ENCODE measurements at places on chromosomes 7 and 10. TPM values are rescaled to one million over a fixed set of nuclear protein-coding genes. Genes with fewer than 3 reads are reported as not detected.

DNA sequence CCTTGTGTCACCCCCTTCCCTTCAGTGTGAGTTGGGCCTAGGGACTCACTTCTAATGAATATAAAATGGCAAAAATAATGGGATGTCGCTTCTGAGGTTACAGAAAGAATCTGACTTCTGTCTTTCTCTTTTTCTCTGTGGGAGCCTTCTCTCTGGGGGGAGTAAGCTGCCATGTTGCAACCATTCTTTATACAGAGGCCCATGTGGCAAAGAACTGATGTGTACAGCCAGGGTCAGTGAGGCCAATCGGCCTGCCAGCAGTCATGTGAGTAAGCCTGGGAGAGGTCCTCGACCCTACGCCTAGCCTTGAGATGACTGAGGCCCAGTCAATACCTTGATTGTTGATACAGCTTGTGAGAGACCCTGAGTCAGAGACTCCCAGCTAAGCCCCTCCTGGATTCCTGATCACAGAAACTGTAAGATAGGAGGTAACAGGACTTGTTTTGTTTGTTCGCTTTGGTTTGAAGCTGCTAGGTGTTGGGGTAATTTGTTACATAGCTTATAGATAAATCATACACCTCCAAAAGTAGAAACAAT lies 1.7 kb downstream of the TCAF1 start:
- peaks cover 8% of the 10 kb centered on the region for H3K4me1 ChIP-seq
- H3K27me3 ChIP-seq = no peaks in the 10 kb centered on the region
- DNase-seq = no peak
- H3K27ac ChIP-seq = no peak overlapping the region
- H3K36me3 ChIP-seq = no peaks in the 10 kb centered on the region

DNA sequence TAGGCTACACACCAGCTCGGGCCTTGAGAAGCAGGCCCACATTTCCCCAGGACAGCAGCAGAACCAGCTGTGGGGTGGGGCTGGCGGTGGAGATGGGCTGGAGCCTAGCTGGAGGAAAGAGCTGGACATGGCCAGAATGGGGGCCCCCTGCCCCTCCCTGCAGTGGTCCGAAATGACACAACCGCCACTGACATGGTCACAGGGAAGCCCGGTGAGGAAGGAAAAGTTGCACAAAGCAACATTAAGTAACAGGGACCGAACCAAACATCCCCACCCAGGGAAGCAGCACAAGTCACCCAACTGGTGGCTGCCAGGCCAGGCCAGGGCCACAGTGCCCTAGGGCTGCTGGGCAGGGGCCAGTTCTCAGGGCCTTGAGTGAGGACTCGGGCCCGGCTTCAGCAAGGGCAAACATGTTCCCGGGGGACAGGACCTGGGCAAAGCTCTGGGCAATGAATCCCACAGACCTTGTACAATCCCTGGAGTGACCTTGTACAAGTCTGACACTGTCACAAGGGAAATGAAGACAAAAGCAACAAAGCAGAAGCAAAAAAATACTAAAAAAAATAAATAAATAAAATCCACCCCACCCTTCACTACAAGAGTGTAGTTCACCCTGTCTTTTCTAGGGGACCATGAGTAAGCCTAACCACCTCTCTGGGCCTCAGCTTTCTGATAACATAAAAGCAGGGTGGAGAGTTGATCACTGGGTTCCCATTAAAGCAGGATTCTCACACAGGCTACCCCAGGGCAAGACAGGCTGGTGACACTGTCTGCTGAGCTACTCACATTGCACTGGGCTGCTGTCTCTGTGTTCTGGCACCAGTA lies 33.0 kb downstream of the PSAP start:
- H3K27me3 ChIP-seq = no peaks in the 10 kb centered on the region
- no peak overlapping the region for H3K4me3 ChIP-seq
- peak overlapping the region; percentile 47 for H3K27ac ChIP-seq
- DNase-seq = no peak

ADAP1 gene
- total RNA-seq = 11.5 TPM

- no peaks in the 10 kb centered on the region for H3K4me1 ChIP-seq
- no peak overlapping the region for H3K4me3 ChIP-seq
- no peak for DNase-seq
Measured at GRCh38 chr7:151025924-151026671, 1.8 kb upstream of the ATG9B start.

PRTFDC1 gene
- 12.5 TPM for total RNA-seq

- H3K27me3 ChIP-seq = no peaks in the 10 kb centered on the region
- no peak overlapping the region for H3K27ac ChIP-seq
Measured at GRCh38 chr7:73539709-73540108, 17.6 kb upstream of the BAZ1B start.

ANKRD61 gene
- not detected for total RNA-seq

- H3K4me1 ChIP-seq = no peaks in the 10 kb centered on the region
- no peak overlapping the region for H3K27ac ChIP-seq
- H3K4me3 ChIP-seq = no peak overlapping the region
- H3K27me3 ChIP-seq = no peaks in the 10 kb centered on the region
Measured at GRCh38 chr10:48598243-48598935, 6.5 kb downstream of the ARHGAP22 start.

PMS2 gene
- total RNA-seq = 10.8 TPM

DNA sequence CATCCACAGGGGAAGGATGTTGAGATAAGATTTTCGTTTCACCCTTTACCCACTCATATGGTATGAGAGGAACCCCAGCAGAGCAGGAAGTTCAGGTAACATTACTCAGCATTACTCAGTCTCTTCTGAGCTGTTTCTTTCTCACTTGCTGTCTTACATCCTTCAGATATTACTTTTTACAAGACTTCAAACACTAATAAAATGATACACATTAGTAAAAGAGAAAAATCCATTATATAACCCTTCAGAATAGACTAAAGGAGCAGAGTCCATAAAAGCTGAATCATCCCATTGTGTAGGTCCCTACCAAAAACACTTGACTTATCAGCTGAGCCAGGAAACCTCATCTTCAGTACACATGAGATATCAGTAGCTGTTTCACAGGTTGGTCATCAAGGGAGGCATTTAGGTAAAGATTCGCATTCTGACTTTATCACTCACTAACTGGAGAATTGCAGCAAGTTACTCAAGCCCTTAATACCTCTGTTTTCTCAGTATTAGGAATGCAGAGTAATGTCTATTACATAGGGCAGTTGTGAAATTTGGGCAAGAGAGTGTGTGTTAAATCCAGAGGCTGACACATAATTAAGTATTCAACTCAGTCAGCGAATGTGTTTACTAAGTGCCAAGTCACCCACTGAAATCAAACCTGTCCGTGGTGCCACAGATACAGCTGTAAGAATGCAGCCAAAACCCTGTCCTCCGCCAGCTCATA lies 44.7 kb downstream of the KLF6 start:
- H3K27ac ChIP-seq = peak overlapping the region; percentile 46
- no peaks in the 10 kb centered on the region for H3K27me3 ChIP-seq
- H3K4me3 ChIP-seq = no peak overlapping the region
- H3K4me1 ChIP-seq = no peaks in the 10 kb centered on the region
- no peak for DNase-seq
- no peaks in the 10 kb centered on the region for H3K36me3 ChIP-seq

PNLIPRP2 gene
- total RNA-seq = not detected

- H3K4me1 ChIP-seq = no peaks in the 10 kb centered on the region
- DNase-seq = no peak
- H3K36me3 ChIP-seq = no peaks in the 10 kb centered on the region
- no peaks in the 10 kb centered on the region for H3K27me3 ChIP-seq
- no peak overlapping the region for H3K4me3 ChIP-seq
Measured at GRCh38 chr10:35211390-35211789, 84.7 kb downstream of the CREM start.

GRCh38 chr10:125201108-125201524 lies 40.8 kb upstream of the CTBP2 start:
- DNase-seq = no peak
- no peak overlapping the region for H3K27ac ChIP-seq
- H3K36me3 ChIP-seq = no peaks in the 10 kb centered on the region
- no peak overlapping the region for H3K4me3 ChIP-seq

GRCh38 chr7:159026271-159027055 lies 118.2 kb downstream of the VIPR2 start:
- no peak for DNase-seq
- no peak overlapping the region for H3K4me3 ChIP-seq

DNA sequence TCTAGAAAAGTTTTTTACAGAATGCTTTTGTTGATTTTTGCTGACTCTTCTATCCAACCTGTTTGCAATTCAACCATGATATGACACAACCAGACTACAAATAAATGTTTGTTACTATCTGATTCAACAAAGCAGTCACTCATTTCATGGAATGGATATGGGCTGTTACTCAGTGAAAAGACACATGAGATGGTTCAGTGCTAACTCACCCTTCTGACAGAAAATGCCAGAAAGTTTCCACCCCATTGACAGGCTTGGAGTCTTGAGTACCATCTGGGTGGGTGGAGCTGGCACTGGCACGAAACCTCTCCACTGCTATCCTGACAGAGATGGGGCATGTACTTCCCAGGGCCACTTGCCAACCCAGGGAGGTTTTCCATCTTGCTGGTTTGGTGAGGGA lies 39.5 kb downstream of the RBM28 start:
- no peaks in the 10 kb centered on the region for H3K27me3 ChIP-seq
- no peak overlapping the region for H3K4me3 ChIP-seq
- H3K36me3 ChIP-seq = peaks cover 23% of the 10 kb centered on the region
- no peak for DNase-seq
- no peaks in the 10 kb centered on the region for H3K4me1 ChIP-seq

GRCh38 chr10:86803156-86803555 lies 46.7 kb downstream of the BMPR1A start:
- peaks cover 3% of the 10 kb centered on the region for H3K4me1 ChIP-seq
- no peak overlapping the region for H3K27ac ChIP-seq
- H3K27me3 ChIP-seq = no peaks in the 10 kb centered on the region
- DNase-seq = no peak
- H3K36me3 ChIP-seq = no peaks in the 10 kb centered on the region

GRCh38 chr10:78861529-78862327 lies 207.0 kb upstream of the ZMIZ1 start:
- no peaks in the 10 kb centered on the region for H3K27me3 ChIP-seq
- no peaks in the 10 kb centered on the region for H3K36me3 ChIP-seq
- DNase-seq = peak; percentile 22

CPA4 gene
- total RNA-seq = 0.55 TPM

DNA sequence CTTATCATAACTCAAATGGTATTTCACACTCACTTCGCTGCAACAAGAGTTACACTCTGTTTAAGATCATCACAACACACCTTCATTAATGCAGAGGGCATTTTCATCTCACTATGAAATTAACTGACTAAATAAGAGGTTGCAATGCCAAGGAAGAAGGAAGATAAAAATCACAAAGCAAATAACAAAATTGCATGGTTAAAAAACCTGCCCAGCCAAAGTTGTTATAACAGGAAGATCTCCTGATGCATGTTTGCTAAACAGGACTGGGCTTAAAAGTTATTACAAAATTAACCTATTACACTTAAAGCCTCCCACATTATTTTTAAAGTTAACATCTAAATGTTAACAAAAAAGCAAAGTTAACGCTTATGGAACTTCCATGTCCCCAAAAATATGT lies 11.8 kb downstream of the FAM13C start:
- peaks cover 3% of the 10 kb centered on the region for H3K4me1 ChIP-seq
- DNase-seq = no peak
- no peak overlapping the region for H3K27ac ChIP-seq
- H3K4me3 ChIP-seq = no peak overlapping the region
- no peaks in the 10 kb centered on the region for H3K36me3 ChIP-seq
- H3K27me3 ChIP-seq = no peaks in the 10 kb centered on the region

UBN2 gene
- total RNA-seq = 29.8 TPM

SLC16A9 gene
- 2.3 TPM for total RNA-seq

- H3K4me3 ChIP-seq = no peak overlapping the region
- peaks cover 30% of the 10 kb centered on the region for H3K4me1 ChIP-seq
- H3K27me3 ChIP-seq = no peaks in the 10 kb centered on the region
- DNase-seq = no peak
- H3K27ac ChIP-seq = no peak overlapping the region
- H3K36me3 ChIP-seq = no peaks in the 10 kb centered on the region
Measured at GRCh38 chr10:15316871-15317464, 54.1 kb downstream of the FAM171A1 start.

DNA sequence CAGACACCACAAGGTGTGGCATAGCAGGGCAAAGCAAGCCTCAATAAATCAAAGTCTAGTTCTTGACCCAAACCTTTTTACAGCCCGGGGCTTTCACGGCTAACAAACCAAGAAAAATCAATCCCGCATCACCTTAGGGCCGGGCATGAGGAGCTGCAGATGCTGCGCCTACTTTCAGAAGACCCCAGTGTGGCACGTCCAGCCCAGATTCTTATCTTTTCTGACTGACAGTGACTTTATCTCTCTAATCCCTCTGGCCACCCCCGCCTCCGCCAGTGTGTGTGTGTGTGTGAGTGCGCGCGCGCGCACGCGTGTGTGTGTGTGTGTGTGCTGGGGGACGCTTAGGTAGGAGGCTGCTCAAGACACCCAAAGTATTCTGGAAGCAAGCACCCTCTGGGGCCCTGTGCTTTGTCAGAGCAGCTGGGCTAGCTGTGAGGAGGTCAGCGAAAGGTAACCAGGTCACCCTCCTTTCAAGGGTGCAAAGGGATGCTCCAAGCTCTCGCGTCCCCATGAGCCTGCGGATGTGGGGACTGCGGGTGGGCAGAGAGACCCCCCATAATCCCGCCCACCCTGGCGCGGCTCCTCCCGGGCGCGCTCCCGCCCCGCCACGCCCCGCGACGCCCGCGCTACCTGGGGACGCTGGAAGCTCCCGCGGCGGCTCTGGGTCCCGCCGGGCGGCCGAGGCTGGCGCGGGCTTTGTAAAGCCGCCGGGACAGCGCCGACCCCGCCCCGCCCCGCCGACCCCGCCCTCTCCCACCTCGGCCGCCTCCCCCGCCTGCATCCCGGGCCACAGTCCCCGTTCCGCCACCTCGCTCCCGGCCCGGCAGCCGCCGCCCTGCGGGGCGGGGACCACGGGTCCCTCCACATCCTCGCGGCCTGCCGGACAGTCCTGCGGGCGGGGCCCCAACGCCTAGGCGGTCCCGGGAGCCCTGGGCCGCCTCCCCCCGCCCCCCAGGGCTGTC lies 57.1 kb upstream of the RHOBTB1 start:
- H3K27me3 ChIP-seq = no peaks in the 10 kb centered on the region
- H3K36me3 ChIP-seq = no peaks in the 10 kb centered on the region
- H3K4me1 ChIP-seq = peaks cover 4% of the 10 kb centered on the region
- no peak overlapping the region for H3K4me3 ChIP-seq
- peak; percentile 72 for DNase-seq

- H3K4me3 ChIP-seq = no peak overlapping the region
- H3K36me3 ChIP-seq = peaks cover 10% of the 10 kb centered on the region
- peaks cover 3% of the 10 kb centered on the region for H3K4me1 ChIP-seq
- no peaks in the 10 kb centered on the region for H3K27me3 ChIP-seq
Measured at GRCh38 chr10:102815790-102816549, 21.2 kb downstream of the CYP17A1 start.

GRCh38 chr10:100912605-100913469 lies at the start of gene SLF2:
SLF2 (plus strand) TSS chr10:100912963; CDS start chr10:100913111, 148 bp downstream.
- H3K36me3 ChIP-seq = peaks cover 6% of the 10 kb centered on the region
- peak; percentile 100 for DNase-seq
- no peaks in the 10 kb centered on the region for H3K27me3 ChIP-seq
- H3K4me3 ChIP-seq = peak within 1 kb of the TSS; percentile 99

GRCh38 chr7:17090751-17091150 lies 207.7 kb upstream of the AHR start:
- H3K27ac ChIP-seq = no peak overlapping the region
- H3K36me3 ChIP-seq = no peaks in the 10 kb centered on the region
- H3K4me1 ChIP-seq = peaks cover 3% of the 10 kb centered on the region
- no peaks in the 10 kb centered on the region for H3K27me3 ChIP-seq
- DNase-seq = no peak
- H3K4me3 ChIP-seq = no peak overlapping the region

GDF10 gene
- 30.3 TPM for total RNA-seq

- H3K4me3 ChIP-seq = peak overlapping the region; percentile 65
- H3K36me3 ChIP-seq = peaks cover 4% of the 10 kb centered on the region
- no peak for DNase-seq
- peak overlapping the region; percentile 99 for H3K27ac ChIP-seq
- H3K4me1 ChIP-seq = peaks cover 9% of the 10 kb centered on the region
- no peaks in the 10 kb centered on the region for H3K27me3 ChIP-seq
Measured at GRCh38 chr7:73556208-73557107, 1.0 kb downstream of the BCL7B start.

All from lung (tissue), 17 donors.